ENCODE measurements at places on chromosomes 6 and 20.
A peak's percentile ranks its signal among the peaks of the same experiment; 100 is the strongest.

DNA sequence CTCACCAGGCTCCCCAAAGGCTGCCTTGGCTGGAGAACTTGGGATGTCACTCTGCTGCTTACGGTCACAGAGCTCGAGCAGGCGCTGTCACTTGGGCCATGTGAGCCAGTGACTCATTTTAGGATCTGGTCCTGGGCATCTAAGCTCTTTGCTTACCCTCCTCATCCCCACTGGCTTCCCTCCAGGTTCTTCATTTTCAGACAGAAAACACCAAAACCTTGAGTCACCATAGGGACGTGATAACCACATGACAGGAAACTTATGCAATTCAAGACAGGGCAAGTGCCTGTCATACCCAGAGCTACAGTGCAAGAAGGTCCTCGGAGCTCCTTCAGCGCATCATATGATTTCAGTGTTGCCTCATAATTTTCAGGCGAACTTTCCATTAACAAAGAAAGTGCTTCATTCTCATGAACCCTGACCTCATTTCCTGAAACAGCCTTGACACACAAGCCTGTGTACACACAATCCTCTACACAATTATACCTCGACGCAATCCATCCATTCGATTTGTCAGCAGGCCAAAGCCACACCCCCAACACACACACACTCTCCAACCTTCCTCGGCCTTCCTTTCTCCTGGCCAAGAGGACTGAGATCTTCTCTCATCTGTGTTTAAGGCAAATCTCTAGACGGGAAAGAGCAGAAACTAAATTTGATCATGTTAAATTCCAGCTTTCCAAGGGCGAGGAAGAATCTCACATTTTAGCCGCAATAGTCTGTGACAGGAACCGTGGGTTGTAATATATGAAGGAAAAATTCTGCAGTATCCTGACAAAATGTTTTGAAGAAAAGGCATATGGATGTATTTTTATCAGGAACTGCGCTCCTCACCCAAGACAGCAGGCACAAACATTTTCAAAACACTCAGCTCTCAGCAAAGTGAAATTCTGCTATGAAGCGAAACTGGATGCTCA lies 25.3 kb downstream of the TBC1D7 start:
- DNase-seq, result peak; percentile 74

DNA sequence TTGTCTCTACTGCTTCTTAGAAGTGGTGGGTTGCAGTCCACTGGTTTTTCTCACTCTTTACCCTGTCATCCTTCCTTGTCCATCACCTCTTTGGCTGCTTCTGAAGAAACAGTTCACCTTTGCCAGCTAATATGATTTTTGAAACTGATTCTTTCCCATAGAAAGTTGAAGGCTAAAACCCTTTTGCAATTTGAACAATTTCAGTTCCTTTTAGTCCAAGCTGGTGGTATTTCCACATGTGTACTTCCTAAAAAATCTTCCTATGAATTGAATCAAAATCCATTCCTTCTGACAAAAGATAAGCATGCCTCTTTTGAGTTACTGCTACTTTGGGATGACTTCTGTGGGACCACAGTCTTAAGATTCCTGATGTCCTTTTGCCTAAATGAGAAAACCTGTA lies 210.0 kb upstream of the MAN1A1 start:
- DNase-seq, result no peak

GRCh38 chr20:47440857-47441773 lies 60.6 kb upstream of the NCOA3 start:
- no peak for DNase-seq

DNA sequence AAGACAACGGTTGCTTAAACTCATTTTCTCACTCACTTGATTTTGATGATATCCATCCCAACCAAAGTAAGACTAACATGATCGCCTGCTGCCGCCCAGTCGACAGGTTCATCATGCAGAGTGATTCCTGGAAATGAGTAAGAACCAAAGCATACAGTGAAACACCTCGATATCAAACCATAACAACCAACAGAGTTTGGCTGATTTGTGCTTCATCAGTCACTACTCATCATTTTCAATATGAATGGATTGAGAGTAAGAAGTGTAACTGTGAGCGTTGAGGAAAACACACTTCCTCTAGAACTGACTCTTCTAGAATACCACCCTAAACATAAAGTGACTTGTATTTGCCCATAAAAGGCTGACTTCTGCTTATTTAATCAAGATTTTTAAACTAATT lies 29.2 kb upstream of the ALDH8A1 start:
- DNase-seq, result no peak

DNA sequence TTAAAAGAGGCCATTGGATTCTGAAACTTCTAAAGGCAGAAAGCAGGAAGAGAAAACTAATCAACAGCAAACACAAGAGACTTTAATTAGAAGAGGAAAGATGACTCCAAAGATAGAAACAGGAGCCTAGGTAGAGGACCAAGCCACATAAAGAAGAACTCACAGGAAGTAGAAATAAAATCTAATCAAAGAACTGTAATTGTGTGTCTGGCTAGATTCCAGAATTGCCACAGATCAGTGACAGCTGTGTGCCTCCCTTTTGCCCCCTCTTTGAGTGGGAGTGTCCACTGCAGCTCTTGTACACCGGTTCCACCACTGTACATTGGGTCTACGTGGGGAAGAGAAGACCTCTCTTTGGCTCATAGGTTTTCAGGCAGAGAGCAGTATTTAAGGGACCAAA lies 22.3 kb upstream of the THEMIS start:
- no peak for DNase-seq

DNA sequence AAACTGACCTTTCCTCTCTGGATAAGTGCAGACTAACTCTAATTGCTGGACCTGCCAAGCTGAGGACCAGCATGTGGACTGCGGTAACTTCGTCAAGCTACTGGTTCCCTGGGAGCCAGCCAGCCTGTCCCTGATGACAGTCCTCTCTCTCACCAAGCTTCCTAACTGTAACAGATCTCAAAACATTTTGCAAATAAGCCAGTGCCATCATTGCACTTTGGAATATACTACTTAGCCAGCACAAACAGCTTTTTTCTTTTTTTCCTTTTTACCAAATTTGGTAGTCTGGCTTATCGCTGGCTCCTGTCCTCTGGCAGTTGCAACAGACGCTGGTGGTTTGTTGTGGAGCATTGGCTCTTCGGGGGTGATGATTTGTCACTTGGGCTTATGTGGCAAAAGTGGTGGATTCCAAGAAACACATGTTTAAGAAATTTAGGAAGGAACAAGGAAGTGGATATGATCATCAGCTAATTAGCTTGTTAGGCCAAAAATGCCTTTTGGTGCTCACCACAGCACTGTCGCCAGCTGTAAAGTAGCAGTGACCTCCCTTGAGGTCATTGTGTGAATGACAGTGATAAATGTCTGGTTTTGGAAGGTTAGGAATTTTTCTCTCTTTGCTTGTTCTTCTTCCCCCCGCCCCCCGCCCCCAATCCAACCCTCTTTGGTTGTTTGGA lies 171.7 kb downstream of the CLIC5 start:
- no peak for DNase-seq

- DNase-seq, result peak; percentile 95
Observed at GRCh38 chr6:132512638-132513632, at the start of gene STX7. TSS of gene STX7 (minus strand) at chr6:132513116. CDS start at chr6:132503530, 9,586 bp downstream.

DNA sequence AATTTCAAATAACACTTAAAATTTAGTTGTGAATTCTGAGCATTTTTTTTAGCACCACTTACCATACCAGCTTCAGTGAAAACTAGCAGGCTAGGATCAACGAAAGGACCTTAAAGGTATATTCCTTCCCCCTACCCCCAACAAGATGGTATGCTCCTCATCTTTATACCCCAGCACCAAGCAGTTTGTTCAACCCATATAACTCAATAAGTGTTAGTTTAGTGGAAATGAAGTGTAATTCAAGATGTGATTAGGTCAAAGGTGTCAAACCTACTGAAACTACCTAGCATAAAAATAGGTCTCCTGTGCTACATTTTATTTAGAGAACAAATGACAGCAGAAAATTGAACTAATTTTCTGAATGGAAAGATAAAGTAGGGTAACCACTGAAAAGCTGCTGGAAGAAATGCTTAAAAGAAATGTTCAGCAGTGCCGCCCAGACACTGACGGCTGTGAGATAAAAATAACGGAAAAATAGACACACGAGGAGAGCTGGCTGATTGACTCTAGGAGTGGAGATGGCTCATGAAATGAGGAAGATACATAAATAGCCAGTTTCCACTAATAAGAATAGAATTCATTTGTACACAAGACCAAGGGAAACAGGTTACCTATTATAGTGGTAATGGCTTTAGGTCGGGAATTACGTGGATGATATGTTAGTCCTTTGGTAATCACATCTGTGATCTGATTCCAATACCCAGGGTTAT lies 94.8 kb downstream of the IPCEF1 start:
- DNase-seq, result no peak

DNA sequence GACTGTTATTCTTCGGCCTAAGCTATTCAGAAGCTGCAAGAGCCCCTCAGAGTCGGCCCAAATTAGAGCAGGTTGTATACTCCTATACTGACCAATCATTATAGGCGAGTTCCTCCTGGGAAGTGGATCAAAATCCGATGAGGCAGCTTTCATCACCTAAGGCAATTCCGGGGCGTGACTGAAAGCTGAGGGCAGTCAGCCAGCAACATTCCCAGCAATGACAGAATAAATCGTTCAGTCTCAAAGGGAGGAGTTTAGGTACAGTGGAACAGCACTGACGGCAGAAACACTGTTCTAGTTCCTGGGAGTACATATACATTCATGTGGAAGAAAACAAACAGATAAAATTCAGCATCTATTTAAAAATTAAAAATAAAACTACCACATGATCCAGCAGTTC lies 10.8 kb downstream of the HLA-DQB2 start:
- no peak for DNase-seq

- DNase-seq, result no peak
Observed at GRCh38 chr6:33455051-33455450, 675 bp downstream of the ZBTB9 start.

DNA sequence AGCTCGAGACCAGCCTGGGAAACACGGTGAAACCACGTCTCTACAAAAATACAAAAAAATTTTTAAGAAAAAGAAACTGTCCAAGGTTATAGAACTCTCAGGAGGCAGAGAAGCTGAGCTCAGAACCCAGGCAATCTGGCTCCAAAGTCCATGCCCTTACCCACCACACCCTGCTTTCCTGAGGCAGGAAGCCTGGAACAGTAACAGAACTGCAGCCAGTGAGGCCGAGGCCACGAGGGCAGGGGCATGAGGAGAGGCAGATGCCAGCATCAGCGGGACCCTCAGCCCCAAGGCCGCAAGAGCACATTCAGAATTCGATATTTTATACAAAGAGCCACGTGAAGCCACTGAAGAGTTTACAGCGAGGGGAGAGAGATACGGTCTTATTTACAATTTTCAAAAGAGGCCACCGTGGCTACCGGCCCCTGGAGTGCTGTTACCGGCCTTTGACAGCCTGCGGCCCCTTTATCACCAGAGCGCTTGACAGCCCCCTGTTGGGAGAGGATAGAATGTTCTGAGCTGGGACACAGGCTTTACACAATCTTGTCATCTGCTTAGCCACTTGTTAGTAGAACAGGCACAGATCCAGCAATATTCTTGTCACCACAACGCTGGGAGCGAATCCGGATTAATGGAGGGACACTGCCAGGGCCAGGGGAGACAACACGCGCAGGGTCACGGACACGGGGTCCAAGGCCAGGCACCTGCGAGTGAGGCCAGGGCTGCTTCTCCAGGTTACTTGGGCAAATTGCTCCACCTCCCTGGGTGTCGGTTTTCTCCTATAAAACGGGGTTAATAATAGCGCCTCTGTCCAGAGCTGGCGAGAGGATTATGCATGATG lies 5.6 kb downstream of the SPATA2 start:
- peak; percentile 36 for DNase-seq

GRCh38 chr20:18066421-18067333 lies 9.0 kb upstream of the OVOL2 start:
- peak; percentile 21 for DNase-seq

- no peak for DNase-seq
Observed at GRCh38 chr20:21019814-21020658, 86.1 kb downstream of the LINC00237 start.

- DNase-seq, result no peak
Observed at GRCh38 chr20:7264137-7264536, 496.7 kb downstream of the BMP2 start.

- no peak for DNase-seq
Observed at GRCh38 chr6:66226109-66226508, 519.1 kb upstream of the EYS start.

DNA sequence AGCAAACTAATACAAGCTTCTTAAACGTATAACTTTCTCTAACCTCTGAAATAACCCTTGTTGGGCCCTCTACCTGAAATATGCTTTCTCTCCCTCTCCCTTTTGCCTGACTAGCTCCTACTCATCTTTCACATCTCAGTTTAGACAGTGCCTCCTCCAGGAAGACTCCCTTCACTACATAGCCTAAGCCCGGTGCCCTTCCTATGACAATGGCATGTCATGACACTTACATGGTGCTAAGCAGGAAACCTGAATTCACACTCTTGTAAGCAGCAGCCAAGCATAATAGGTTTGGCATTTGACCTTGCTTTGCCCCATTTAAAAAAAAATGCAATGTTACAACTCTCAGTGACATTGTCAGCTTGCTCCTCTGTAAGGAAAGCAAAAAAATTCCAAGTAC lies 33.1 kb upstream of the FBXL4 start:
- peak; percentile 7 for DNase-seq

DNA sequence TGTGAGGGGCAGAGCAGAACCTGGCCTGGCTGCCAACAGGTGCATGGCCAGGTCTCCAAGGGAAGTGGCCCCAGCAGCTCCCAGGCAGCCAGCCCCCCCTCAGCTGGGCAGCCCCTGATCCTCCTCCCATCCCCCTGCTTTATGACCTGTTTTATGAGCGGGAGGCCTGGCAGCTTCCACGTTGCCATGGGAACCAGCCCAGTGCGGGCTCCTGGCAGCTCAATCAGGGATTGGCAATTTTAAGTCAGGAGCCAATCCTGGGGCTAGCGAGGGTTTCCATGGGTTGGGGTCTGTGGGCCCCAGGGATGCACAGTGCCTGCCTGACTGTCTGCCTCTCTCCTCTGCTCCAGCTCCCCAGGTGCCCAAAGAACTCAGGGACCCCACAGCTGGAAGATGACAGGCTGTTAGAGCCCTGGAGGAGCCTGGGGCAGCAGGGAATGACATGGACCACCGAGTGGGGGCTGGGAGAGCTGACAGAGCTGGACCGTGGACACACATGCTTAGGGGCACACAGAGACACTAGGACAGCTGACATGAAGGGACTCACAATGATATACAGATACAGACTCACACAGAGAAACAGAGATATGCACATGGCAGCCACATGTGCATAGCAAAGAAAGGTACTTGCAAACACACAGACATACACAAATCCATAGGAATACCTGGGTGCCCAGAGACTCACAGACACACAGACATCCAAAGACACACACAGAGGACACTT lies 56.5 kb upstream of the SIRPA start:
- no peak for DNase-seq

Measured in NAMALWA (cell line).